ENCODE measurements at places on chromosomes 13 and 19.

GRCh38 chr13:51785712-51786424 is 18.1 kb downstream of the DHRS12 start:
- peak; percentile 83 for DNase-seq

- DNase-seq = no peak
These were observed 21.5 kb downstream of the COL4A2 start for GRCh38 chr13:110328573-110328972.

GRCh38 chr19:46009530-46010510 is 13.0 kb downstream of the PGLYRP1 start:
- peak; percentile 84 for DNase-seq

GRCh38 chr13:90675129-90675528 is 672.4 kb upstream of the MIR17HG start:
- DNase-seq = no peak

GRCh38 chr13:34458756-34459715 is 483.0 kb upstream of the NBEA start:
- DNase-seq = no peak

DNA sequence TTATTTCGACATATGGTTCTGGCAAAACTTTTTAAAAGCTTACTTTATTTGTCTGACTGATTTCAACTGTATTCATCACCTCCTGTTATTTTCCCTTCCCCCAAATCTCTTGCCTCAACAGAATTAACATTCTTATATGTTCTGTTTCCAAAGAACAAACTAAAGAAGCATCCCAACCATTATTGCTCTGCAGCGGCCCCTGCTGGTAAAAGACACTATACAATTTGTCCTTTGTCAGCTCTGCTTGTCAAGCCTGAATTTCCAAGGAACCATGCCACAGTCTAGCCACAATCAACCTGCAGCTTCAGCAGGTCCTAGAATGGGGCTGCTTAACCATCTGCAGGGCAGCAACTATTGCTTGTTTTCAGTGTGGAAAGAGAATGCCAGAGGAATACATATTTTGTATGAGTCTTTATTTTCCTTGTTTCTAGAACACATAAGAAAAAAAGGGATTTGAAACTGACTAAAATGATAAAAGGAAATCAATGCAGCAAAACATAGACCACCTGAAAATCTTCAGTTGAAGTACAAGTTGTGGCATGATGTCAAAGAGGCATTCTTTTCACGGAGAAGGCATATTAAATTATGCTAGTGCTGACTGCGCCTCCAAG is 845.3 kb downstream of the DIAPH3 start:
- DNase-seq = peak; percentile 90

- DNase-seq = no peak
These were observed 62.7 kb upstream of the CSNK1A1L start for GRCh38 chr13:37168151-37168550.

GRCh38 chr19:43790587-43790986 is 9.8 kb upstream of the KCNN4 start:
- no peak for DNase-seq

- peak; percentile 65 for DNase-seq
These were observed 6.6 kb downstream of the C19orf25 start for GRCh38 chr19:1472231-1473084.

DNA sequence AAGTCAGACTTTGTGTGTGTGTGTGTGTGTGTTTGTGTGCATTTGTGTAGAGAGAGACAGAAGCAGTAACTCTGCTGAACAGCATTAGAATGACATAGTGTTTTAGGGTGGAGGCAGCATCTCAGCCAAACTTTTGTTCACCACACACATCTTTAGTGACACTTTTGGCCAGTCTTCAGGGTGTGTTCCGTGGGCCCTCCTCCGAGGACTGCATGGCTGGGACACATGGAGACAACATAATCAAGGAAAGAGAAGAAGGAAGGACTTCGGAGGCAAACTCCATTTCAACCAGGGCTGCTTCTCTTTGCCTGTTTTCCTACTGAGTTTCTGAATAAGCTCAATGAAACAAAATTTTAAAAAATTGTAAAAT is 205.1 kb downstream of the LHFPL6 start:
- DNase-seq = no peak
